Activated CD4-positive, alpha-beta T cell treated with anti-CD3 and anti-CD28 coated beads for 24 hours (primary cell): ENCODE measurements at places on chromosomes 1 and 21.

- DNase-seq = no peak
These were observed 138.9 kb downstream of the TOMM20 start for GRCh38 chr1:234989479-234990327.

- peak; percentile 1 for DNase-seq
These were observed 26.1 kb downstream of the CACNA1S start for GRCh38 chr1:201085902-201086735.

- no peak for DNase-seq
These were observed 68.1 kb downstream of the VWA5B1 start for GRCh38 chr1:20358761-20359263.

DNA sequence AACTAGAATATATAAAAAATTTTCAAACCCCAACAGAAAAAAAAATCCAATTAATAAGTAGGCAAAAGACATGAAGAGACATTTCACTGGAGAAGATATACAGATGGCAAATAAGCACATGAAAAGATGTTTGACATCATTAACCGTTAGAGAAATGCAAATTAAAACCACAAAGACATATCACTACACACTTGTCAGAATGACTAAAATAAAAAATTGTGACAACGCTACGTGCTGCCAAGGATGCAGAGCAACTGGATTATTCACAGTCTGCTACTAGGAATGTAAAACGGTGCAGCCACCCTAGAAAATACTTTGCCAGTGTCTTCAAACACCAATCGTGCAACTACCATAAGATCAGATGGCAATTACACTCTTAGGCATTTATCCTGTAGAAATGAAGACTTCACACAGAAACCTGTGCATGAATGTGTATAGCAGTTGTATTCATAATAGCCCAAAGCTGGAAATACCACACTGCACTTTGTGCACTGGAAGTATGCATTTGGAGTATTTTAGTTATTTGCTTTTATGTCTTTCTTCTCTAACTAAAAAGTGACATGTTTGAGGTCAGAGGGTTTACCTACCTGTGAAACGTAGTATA, 75.3 kb upstream of the PALMD start:
- DNase-seq = no peak

DNA sequence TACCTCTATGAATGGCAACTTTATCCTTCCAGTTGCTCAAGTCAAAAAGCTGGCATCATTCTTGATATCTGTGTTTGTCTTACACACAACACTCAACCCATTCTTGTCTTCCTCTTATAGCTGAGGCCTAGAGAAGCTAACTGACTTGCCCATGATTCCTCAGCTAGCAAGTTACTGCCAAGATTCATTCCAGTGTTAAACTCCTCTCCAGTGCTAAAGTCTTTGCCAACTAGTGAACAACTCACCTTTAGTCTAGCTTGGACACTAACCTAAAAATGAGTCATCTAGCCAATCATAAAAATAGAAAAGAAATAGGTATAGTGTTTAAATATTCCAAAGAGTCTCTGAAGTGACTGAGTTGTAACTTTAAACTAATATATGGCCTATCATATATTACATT, 45.6 kb upstream of the RGS2 start:
- DNase-seq = no peak

GRCh38 chr1:216111842-216112241, 311.4 kb downstream of the USH2A start:
- DNase-seq = no peak

- DNase-seq = no peak
These were observed 147.6 kb downstream of the DYRK1A start for GRCh38 chr21:37514038-37514667.

DNA sequence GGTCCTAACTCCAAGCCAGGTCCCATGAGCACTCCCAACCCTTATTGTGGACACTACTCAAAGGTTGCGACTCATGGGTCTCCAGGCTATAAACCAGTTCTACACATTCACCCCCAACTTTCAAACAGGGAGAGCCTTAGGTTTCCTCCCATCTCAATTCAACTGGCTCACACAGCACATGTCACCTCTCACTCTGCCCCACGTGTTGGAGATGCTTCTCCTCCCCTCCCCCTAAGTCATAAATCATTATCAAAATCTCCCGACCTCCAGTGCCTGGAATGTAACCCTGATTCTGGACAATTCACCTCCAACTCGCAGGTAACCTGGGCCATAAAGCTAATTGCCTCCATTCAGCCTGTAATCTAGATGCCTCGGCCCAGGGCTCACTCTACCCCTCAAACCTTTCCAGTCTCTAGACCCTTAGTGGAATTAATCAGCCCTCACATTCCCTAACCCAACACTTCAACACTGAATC, 595 bp downstream of the AK2 start:
- DNase-seq = no peak

DNA sequence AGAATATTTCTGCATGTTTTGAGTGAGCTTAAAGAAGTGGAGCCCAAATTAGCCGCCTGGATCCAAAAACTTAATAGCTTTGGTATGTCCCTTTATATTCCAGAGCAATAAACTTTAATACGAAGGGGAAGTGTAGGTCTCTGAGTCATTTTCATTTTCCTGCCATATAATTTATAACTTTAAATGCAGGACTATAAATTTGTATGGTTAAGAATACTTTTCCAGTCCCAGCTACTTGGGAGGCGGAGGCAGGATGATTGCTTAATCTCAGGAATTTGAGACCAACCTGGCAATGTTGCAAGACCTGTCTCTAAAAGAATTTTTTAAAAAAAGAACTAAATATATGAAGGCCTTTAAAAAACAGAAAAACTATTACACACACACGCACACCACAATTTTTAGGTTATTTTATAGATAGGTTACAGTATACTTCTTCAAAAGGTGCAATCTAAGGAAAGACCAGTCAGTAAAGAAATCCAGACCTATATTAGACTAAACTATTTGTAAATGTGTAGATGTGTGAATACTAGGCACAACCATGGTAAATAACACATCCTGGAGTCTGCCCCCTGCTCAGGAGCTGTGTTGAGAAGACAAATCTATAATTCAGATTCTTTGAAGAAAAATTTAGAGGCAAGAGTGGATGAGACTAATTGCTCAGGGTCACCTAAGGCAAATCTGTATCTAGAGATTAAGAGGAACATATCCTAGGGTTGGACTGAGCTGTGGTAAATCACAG, 80.3 kb downstream of the TTC3 start:
- no peak for DNase-seq

DNA sequence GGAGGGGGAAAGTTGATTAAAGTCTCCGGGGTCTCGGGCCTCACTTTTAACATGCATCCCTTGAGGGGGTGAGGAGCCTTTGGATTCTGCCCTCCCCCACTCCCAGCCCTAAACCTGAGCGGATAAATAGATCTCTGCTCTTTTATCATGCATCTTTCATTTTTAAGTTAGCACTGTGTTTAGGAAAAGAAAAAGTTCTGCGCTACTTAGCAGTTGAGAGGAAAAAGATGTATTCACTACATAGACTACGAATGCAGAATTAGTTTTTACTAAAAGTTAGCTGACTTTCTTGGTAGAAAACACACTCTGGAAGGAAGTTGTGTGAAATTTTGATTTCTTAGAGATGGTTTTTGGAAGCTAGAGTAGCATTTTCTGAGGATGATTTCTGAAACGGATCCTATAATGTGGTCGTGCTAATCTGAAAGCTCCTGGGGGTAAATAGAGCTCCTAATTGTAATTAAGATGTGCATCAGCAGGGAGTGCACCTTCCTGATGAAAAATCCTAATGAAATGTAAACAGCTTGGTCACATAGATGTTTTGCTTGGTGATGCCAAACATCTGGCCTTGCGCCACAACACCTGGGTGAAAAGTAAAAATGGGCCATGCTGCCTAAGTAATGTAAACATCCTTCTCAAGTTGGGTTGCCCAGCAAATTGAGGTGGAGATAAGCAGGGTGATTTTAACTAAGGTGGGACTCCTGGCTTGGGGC, 1.8 kb downstream of the ROR1 start:
- no peak for DNase-seq

DNA sequence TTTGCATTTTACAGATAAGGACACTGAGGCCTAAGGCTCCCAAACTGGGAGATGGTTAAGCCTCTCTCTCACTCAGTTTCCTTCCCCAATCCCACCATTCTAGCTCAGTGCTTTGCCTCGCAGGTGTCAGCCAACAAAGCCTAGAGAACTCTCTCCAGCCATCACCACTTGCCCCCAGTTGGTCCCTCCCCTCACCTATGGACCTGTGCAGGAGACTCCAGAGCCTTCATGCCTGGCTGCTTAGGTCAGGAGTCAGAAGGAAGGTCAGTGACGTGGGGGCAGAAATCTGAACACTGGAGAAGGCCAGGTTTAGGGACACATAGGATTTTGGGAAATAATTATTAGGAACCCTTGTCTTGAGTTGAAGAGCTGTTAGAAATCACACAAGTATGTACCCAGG, 295.3 kb downstream of the PTPRU start:
- DNase-seq = no peak

DNA sequence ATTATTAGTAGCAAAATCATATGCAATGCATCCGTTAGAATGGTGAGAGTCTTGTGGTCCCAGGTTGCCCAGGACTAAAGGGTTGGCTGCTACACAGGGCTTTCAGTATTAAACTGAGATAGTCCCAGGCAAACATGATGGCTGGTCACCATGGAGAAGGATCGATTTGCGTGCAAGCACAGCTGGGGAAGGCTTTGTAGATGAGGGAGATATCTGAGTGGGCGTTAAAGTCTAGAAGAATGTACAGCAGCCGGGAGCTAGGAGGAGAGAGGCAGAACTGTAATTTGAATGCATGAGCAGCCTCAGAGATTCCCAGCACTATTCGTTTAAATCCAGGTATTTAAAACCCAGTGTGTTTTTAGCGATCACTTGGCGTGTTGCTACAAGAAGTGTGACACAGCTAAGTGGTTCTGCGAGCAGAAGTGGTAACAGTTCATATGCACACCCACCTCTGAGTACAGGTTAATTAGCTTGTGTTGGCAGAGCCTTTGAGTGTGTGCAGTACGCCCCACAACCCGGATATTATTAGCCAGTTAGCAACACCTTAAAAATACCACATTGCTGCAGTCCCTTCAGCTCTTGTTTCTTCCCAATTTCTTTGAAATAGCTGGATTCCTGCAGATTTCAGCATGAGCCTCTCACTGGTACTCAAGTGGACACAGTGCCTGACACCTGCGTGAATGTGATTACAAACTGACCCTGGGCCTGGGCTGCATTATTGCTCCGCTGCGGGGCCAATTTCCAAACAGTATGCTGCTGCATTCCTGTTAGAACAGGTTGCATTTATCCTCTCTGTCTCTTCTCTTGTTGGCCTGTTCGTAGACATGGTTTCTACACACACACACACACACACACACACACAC, 67.2 kb upstream of the SCAF4 start:
- no peak for DNase-seq

DNA sequence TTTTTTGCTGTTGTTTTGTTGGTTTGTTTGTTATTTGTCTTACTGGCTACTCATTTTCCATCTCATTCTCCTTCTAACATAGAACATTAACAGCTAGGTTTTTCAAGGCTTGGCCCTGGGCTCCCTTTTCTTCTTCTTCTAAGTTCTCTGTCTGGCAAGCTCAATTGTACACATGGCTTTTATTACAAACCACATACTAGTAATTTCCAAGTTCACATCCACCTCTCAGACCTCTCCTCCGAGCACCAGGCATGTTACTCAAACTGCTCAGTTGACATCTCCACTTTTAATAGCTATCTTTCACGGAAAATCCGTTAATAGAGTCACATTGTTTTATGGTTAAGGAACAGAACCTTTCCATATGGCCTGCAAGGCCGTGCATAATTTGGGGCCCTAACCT, 736.9 kb upstream of the ADAMTS5 start:
- DNase-seq = no peak

DNA sequence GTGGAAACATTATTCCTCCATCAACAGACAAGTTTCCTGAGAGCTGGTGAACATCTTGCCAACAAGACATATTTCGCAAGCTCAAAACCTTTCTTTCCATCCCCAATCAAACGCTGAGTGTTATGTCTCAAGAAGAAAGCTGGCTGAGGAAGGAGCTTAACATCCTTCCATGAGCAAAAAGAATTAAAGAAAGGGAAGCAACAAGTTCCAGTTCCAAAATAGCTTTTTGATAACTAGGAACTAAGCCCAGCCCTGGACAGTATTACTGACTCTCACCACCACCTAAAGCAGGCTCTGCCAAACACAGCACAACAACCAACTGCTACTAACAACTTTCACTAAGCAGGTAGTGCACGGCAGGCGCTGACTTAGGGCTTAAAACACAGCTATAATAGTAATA, 50.2 kb downstream of the CAPZB start:
- no peak for DNase-seq

DNA sequence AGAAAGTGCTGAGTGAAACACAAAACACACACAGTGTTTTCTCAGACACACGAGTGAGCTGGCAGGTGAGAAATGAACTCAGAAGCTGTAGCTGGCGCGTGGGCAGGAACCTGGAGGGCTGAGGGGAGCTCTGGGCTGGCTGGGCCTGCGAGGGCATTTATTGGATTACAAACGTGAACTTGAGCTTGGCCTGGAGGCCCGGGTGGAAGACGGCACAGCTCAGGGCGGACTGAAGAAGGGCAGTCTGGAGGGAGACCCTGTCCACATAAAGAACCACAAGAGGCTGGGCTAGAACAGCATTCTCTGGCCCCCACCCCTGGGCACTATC, 52.1 kb upstream of the ADARB1 start:
- no peak for DNase-seq

- DNase-seq = no peak
These were observed 8.4 kb downstream of the FOXE3 start for GRCh38 chr1:47424336-47424982.

- DNase-seq = no peak
These were observed 338 bp downstream of the ACAP3 start for GRCh38 chr1:1307261-1307922.

DNA sequence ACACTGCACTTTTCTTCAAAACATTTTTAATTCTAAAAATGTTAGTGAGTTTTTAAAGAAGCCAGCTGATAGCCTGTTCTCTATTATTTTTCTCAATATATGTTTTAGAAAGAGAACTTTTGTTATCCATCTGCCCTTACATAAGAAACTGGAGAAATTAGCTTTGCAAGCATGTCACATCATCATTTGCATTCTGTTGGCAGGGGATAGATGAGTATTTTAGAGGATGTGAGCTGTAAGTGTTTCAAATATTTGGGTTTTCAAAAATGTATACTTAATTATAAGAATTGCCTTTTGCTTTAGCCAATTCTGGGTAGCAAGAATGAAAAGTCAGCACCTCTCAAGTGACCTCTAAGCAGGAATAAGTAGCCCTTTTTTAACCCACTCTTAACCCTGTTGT, 7.4 kb downstream of the NFIA start:
- DNase-seq = no peak

DNA sequence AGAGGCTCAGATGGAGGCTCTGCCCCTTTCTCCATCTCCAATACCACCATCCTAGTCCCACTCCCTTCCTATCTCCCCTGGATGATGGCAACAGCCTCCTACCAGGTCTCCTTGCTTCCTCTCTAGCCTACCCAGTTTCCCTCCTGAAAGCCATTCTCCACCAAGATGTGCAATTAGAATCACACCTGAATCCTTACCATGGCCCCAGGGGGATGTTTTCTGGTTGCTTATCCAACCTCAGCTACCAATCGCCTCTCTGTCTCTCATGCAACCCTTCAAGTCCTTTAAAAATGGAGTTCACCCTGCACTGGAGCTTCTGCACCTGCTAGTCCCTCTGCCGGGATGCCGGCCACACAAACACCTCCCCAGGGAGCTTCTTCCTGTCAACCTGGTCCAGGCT, 2.9 kb downstream of the RCAN1 start:
- DNase-seq = no peak
